Activated CD8-positive, alpha-beta memory T cell treated with anti-CD3 and anti-CD28 coated beads for 4 hours (primary cell): ENCODE measurements at places on chromosomes 3 and 15.

DNA sequence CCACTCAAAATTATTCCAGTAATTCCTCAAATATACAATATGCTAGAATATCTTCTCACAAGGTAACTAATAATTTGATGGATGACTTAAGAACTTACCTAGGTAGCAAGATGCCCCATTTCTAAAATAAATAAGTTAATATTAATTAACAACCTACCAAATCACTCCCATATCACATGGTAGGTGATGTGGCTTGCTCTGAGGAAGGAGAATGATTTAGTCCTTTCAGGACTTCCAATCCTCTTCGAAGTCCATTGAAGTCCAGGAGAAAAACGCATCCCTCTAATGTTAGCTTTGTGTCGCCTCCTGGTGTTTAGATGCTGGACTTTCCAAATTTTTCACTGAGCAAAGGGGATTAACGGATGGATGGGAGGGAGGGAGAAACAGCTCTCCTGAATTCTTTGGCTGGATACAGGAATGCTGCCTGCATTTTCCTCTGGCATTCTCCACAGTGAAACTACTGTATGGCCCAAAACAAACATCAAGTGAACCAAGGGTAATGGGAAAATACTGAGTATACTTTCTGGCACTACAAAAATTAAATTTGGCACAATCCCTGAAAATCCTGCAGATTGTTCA, 58.6 kb downstream of the PRICKLE2 start:
- no peak for DNase-seq

DNA sequence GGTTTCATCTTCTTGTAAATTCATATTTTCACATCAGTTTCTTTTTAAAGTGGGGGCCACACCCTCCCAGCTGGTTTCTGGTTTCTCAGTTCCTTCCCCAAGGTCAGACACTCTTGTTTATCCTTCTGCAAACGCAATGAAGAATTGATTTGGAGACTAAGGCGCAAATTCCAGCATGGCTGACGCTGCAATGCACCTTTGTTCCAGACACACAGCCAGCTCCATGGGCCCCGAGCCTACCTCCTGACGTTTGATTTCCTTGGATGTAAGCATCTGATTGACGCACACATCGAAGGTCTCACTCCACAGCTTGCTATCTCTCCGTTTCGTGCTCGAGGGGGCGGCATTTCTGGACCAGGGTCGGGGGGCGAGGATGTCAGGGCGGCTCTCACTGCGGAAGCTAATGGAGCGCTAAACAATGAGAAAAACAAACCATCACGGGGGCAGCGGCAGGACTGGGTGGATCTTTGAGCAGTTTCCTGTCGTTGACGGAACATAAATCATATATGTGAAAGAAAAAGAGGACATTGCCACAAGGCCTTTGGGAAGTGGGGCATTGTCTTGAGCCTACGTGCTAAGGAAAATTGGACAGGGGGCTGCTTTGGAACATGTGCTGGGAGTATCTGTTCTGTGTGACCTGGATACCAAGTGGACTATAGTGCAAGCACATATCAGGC, 46.9 kb downstream of the ARHGEF3 start:
- no peak for DNase-seq

- DNase-seq, result no peak
These were observed 1036.6 kb downstream of the NTRK3 start for GRCh38 chr15:87219650-87220615.

GRCh38 chr3:25143356-25144025, 284.6 kb upstream of the RARB start:
- no peak for DNase-seq
